ENCODE measurements at places on chromosomes 2 and 18. TPM values are rescaled to one million over a fixed set of nuclear protein-coding genes. Genes with fewer than 3 reads are reported as not detected.

GRCh38 chr2:113918229-113918628, 28.3 kb downstream of the ACTR3 start:
- no peak for DNase-seq

DNA sequence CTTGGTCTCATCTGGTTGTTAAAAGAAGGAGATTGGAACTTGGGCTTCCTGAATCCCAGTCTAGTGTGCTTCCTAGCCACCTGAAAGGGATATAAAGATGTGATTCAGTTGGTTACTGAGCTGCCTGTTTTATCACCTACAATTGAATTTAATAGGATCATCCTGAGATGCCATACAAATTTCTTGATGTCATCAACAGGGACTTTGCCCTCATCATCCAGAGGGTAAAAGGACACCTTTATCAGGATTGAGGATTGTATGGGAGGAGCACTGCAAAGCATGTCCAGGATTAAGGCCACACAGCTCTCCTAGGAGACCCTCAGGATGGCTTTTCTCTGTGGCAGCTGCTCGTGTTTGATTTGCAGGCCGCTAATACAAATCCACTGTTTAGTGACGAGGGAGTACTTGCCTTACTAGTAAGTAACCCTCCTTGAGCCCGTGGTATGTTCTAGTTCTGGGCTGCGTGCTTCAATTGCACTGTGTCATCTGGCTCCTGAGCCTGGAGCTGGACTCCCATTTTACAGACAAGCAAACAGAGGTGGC, 28.6 kb downstream of the SH3RF3 start:
- DNase-seq, result no peak

GRCh38 chr2:47422560-47422959, 19.6 kb downstream of the MSH2 start:
- DNase-seq, result no peak

DNA sequence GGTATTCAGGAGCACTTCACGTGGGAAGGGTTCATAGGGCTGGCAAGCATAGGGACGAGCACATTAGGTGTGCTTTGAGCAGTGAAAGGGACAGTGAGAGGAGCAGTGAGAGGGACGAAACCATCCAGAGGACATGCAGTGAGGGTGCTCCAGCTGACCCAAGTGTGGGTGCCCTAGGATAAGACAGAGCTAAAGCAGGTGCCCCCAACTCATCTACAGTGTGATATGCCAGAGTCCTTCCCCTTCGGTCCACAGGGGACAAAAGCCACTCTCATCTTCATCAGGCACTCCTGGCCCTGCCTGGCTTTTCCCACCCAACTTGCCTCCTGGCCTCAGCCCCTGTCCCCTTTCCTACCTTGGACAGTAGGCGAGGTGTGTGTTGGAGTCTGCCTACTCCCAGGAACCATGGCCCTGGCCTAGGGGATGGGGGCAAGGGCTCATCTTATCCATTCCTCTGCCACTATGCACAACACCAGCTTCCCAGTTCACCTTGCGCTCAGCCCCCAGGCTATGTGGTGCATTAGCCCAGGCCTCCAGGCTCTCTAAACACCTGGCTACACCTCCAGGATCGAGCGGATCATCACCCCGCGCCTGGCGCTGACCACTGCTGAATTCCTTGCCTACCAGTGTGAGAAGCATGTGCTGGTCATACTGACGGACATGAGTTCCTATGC, 16.1 kb upstream of the ANKRD53 start:
- no peak for DNase-seq

- no peak for DNase-seq
Measured at GRCh38 chr2:42907835-42908234, 115.5 kb upstream of the HAAO start.

- no peak for DNase-seq
Measured at GRCh38 chr2:86584151-86584913, 21.1 kb upstream of the CHMP3 start.

The GREB1L gene
- 2.7 TPM for total RNA-seq

The FAP gene
- 11.5 TPM for total RNA-seq

The GPR35 gene
- 1.5 TPM for total RNA-seq

The AQP4 gene
- total RNA-seq, result 23.5 TPM

The TYW5 gene
- 3.0 TPM for total RNA-seq

The METTL8 gene
- total RNA-seq, result 13.5 TPM

The CPLX4 gene
- not detected for total RNA-seq

The RGPD3 gene
- total RNA-seq, result 0.19 TPM

All from heart right ventricle (tissue), 16 donors.